ENCODE measurements at places on chromosomes 3 and 15.
A peak's percentile ranks its signal among the peaks of the same experiment; 100 is the strongest.

GRCh38 chr15:51237816-51238215, 100.6 kb downstream of the CYP19A1 start:
- DNase-seq, result no peak

DNA sequence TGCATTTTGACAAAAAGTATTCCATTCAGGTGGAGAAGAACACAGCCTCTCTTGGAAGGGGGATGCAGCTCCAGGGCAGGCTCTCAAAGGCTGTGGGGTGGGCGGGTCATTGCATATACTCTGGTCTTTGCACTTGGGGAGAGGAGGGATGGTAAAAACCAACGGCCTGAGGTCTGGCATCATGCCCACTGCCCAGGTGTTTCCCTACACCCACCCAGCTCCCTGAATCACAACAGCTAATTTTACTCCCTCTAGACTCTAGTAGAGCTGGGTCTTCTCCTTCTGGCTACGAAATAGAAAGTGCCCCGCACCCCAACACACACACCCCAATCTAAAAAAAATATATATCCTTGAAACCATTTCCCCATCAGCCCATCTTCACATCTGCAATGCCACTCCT, 1.0 kb downstream of the MYLK start:
- no peak for DNase-seq

GRCh38 chr15:31554261-31554660, 227.6 kb downstream of the KLF13 start:
- DNase-seq, result no peak

- no peak for DNase-seq
Observed at GRCh38 chr15:66040211-66040892, 171.1 kb downstream of the RAB11A start.

GRCh38 chr15:55627730-55628368, 39.7 kb upstream of the PYGO1 start:
- DNase-seq, result peak; percentile 24

Data from HAP-1 (cell line).